ENCODE measurements at places on chromosomes 4 and X. TPM values are rescaled to one million over a fixed set of nuclear protein-coding genes. Genes with fewer than 3 reads are reported as not detected.
A peak's percentile ranks its signal among the peaks of the same experiment; 100 is the strongest.

DNA sequence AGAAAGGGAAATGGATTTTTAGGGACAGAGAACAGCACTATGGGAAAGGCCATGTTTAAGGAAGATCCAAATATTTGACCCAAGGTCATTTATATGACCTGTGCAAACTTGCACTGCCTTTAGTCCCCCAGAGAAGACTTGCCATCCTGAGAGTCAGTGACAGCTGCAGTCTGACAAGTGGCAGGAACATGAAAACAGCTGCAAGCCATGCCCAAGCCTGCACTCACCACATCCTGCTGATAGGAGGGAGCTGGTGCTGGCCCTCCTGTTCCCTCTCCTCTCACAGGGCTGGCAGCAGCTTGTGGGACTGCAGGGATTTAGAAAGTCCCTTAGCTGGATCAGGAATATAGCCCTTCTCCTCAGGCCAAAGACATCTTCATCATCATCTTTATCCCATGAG is 187.7 kb downstream of the RAP1GDS1 start:
- no peak overlapping the region for H3K4me3 ChIP-seq
- no peaks in the 10 kb centered on the region for H3K4me1 ChIP-seq
- no peak overlapping the region for H3K27ac ChIP-seq

- peaks cover 5% of the 10 kb centered on the region for H3K27me3 ChIP-seq
- H3K4me1 ChIP-seq, result no peaks in the 10 kb centered on the region
- H3K4me3 ChIP-seq, result peak within 1 kb of the TSS; percentile 51
These were observed at the start of gene CHST7 for GRCh38 chrX:46573331-46573891. CHST7 (plus strand) TSS chrX:46573765; CDS start chrX:46573932, 167 bp downstream.

DNA sequence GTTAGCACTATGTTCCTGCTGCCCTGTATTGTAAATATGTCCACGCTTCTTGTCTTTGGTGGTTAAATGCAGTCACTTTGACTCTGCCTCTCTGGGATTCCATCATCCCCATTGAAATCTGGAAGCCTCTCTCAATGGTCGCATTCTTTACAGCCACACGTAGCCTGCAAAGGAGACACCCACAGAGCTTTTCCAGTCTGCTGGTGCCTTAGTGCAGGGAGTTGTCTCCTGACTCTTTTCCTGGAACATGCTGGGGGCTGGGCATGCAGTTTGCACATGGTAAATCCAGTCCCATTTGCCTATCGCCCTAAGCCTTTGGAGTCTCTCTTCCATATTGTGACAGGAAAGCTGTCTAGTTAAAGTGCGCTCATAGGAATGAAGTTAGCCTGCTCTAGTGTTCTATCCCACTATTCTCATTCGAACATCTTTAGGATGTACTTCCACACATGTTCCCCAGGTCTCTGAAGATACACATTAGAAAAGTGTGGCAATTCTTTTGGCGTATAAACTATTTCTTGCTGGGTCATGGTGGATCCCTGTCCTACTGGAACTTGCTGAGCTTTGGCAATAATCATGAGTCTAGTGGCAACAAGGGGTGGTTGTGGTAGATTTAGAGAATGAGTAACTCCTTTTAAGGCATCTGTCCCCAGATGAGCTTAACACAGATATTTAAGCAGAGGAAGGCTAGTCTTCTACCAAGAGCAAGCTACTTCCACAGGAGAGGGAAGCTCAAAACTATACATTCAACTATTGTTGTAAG is 33.7 kb downstream of the COQ2 start:
- H3K27ac ChIP-seq, result no peak overlapping the region
- H3K27me3 ChIP-seq, result no peaks in the 10 kb centered on the region
- H3K4me3 ChIP-seq, result no peak overlapping the region
- H3K4me1 ChIP-seq, result no peaks in the 10 kb centered on the region

- H3K27ac ChIP-seq, result no peak overlapping the region
- H3K27me3 ChIP-seq, result peaks cover 12% of the 10 kb centered on the region
- H3K36me3 ChIP-seq, result no peaks in the 10 kb centered on the region
- no peaks in the 10 kb centered on the region for H3K4me1 ChIP-seq
These were observed 127.9 kb downstream of the OR13H1 start for GRCh38 chrX:131671735-131672134.

- no peaks in the 10 kb centered on the region for H3K4me1 ChIP-seq
- peaks cover 3% of the 10 kb centered on the region for H3K36me3 ChIP-seq
- DNase-seq, result no peak
- H3K27me3 ChIP-seq, result no peaks in the 10 kb centered on the region
- H3K27ac ChIP-seq, result no peak overlapping the region
These were observed 137.4 kb downstream of the PDLIM5 start for GRCh38 chr4:94588896-94589693.

DNA sequence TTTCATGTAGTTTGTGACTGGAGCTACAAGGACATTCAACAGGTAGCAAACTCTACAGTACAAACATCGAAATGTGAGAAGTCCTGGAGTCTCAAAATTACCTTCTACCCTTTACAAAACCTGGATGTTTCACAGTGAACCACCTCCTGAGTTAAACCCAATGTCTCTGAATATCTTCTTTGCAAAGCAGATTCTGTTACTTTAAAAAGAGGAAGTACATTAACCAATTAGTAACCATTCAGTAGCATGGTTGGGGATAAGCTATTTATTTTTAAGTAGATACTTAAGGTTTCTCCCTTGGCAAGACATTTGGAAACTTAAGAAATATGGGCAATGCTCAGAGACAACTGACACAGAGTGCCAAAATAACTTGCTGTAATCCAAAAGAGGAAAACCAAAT is 371.9 kb upstream of the NWD2 start:
- H3K4me1 ChIP-seq, result no peaks in the 10 kb centered on the region
- DNase-seq, result no peak

The GABRA4 gene
- total RNA-seq, result 8.1 TPM

GRCh38 chrX:63686878-63687714 is 97.9 kb downstream of the ARHGEF9 start:
- DNase-seq, result no peak
- H3K27me3 ChIP-seq, result no peaks in the 10 kb centered on the region
- H3K36me3 ChIP-seq, result no peaks in the 10 kb centered on the region
- H3K27ac ChIP-seq, result no peak overlapping the region

GRCh38 chr4:188552741-188553275 is 413.6 kb downstream of the TRIML1 start:
- no peak for DNase-seq
- no peaks in the 10 kb centered on the region for H3K27me3 ChIP-seq
- H3K4me3 ChIP-seq, result no peak overlapping the region

DNA sequence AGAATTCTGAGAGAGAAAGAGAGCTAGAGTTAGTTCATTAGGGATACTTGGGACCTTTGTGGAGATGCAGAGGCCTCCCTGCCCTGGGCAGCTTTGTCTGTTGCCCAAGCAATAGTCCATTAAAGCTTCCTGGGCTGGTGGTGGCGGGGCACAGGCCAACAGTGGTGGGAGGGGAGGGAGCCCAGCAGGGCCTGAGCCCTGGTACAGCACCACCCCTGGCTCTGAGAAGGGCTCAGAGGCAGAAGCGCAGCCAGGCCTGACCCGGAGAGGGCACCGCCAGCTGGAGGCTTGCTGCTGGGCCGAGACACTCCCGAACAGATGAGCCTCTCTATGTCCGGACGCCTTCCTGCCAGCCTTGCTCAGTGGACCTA is 65.3 kb downstream of the EFNB1 start:
- no peaks in the 10 kb centered on the region for H3K36me3 ChIP-seq
- H3K27me3 ChIP-seq, result peaks cover 6% of the 10 kb centered on the region
- no peak for DNase-seq
- H3K4me3 ChIP-seq, result no peak overlapping the region
- H3K4me1 ChIP-seq, result peaks cover 46% of the 10 kb centered on the region

The LRAT gene
- total RNA-seq, result 0.33 TPM

The VCX2 gene
- not detected for total RNA-seq

- H3K27me3 ChIP-seq, result no peaks in the 10 kb centered on the region
- no peaks in the 10 kb centered on the region for H3K36me3 ChIP-seq
- DNase-seq, result no peak
- no peaks in the 10 kb centered on the region for H3K4me1 ChIP-seq
- no peak overlapping the region for H3K4me3 ChIP-seq
These were observed 12.4 kb downstream of the DCAF8L1 start for GRCh38 chrX:27968878-27969277.

The PRSS12 gene
- 26.7 TPM for total RNA-seq

The ANKRD50 gene
- 46.8 TPM for total RNA-seq

DNA sequence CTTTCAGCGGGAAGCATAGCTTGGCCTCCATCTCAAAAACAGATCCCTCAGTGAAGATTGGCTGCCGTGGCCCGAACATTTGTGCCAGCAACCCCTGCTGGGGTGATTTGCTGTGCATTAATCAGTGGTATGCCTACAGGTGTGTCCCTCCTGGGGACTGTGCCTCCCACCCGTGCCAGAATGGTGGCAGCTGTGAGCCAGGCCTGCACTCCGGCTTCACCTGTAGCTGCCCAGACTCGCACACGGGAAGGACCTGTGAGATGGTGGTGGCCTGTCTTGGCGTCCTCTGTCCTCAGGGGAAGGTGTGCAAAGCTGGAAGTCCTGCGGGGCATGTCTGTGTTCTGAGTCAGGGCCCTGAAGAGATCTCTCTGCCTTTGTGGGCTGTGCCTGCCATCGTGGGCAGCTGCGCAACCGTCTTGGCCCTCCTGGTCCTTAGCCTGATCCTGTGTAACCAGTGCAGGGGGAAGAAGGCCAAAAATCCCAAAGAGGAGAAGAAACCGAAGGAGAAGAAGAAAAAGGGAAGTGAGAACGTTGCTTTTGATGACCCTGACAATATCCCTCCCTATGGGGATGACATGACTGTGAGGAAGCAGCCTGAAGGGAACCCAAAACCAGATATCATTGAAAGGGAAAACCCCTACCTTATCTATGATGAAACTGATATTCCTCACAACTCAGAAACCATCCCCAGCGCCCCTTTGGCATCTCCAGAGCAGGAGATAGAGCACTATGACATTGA is 175.4 kb downstream of the FAT4 start:
- H3K4me3 ChIP-seq, result no peak overlapping the region
- no peaks in the 10 kb centered on the region for H3K4me1 ChIP-seq
- no peak overlapping the region for H3K27ac ChIP-seq
- H3K27me3 ChIP-seq, result no peaks in the 10 kb centered on the region
- no peak for DNase-seq

GRCh38 chr4:52932591-52933470 is 70.7 kb downstream of the RASL11B start:
- no peak overlapping the region for H3K4me3 ChIP-seq
- no peak overlapping the region for H3K27ac ChIP-seq
- H3K27me3 ChIP-seq, result no peaks in the 10 kb centered on the region

DNA sequence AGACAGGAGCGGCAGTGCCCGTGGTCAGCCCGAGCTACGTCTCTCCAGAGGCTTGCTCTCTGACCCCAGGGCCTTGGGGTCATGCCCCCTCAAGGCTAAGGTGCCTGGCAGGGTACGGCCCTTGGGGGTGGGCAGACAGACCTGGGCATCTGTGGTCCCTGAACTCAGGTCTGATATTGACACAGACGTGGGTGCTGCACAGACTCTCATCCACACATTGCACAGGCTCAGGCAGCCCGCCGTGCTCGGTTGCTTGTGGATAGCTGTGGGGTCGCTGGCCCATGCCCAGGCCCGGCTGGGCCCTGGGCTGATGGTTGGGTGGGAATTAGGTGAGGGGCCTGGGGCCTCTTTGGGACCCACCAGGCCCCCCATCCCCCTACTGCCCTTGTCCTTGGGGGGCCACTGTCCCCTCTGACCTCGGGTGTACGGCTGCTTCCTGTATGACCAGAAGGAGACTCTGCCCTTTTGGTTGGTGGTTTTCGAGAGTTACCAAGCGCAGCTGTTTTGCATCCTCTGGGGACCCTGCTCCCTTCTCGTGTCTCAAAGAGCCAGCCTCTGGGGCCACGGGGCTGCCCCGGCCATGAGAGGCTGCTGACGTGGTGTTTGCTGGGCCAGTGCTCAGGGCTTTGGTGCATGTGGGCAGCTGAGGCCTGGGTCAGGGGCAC is 10.1 kb downstream of the FGFRL1 start:
- DNase-seq, result no peak
- H3K4me3 ChIP-seq, result no peak overlapping the region
- H3K27ac ChIP-seq, result no peak overlapping the region
- peaks cover 46% of the 10 kb centered on the region for H3K4me1 ChIP-seq

DNA sequence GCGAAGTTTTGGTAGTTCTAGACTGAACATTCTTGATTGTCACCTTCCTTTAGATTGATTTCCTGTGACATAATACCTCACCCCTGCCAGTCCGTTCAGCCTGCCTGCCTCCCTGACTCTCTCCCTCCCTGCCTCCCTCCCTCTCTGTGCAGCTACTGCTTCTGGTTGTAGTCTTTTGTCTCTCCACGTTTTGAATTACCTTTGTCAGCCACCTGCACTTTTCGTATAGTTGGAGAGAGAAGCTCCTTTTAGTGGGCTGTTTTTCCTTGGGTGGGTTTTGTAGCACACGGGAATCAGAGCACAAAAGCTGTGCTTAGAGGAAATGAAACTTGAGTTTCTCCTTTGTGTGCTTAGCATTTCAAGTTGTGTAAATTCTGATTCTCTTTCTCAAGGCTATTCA is 32.6 kb upstream of the MSMO1 start:
- H3K4me1 ChIP-seq, result peaks cover 3% of the 10 kb centered on the region
- no peak overlapping the region for H3K4me3 ChIP-seq
- no peak for DNase-seq
- H3K36me3 ChIP-seq, result peaks cover 11% of the 10 kb centered on the region

- peaks cover 18% of the 10 kb centered on the region for H3K27me3 ChIP-seq
- H3K4me1 ChIP-seq, result peaks cover 4% of the 10 kb centered on the region
- no peaks in the 10 kb centered on the region for H3K36me3 ChIP-seq
- DNase-seq, result no peak
- no peak overlapping the region for H3K4me3 ChIP-seq
These were observed 37.4 kb downstream of the STARD8 start for GRCh38 chrX:68684919-68685304.

GRCh38 chr4:168960716-168961115 is 49.3 kb downstream of the CBR4 start:
- DNase-seq, result no peak
- peaks cover 3% of the 10 kb centered on the region for H3K36me3 ChIP-seq
- H3K27me3 ChIP-seq, result no peaks in the 10 kb centered on the region
- no peaks in the 10 kb centered on the region for H3K4me1 ChIP-seq

DNA sequence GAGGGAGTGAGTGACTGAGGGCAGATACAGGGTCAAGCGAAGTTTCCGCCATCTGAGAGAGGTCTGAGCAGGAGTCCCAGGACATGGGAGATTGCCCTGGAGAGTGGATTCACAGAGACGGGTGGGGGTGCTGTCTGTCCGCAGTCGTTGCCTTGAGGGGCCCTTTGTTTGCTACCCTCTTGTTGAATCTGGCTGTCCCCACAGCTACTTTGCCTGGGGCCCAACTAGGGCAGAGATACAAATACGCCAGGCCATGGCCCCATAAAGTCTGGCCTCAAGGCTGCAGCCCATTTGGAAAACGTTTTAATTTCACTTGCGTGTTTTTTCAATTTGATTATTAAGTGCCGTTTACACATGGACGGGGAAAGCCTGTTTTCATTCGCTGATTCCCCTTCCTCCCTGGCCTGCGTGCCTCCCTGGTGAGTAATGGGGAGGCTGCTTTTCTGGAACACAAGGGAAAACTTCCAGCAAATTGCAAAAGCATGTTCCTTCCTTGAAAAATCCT is 134.4 kb downstream of the SMIM20 start:
- H3K36me3 ChIP-seq, result no peaks in the 10 kb centered on the region
- H3K27ac ChIP-seq, result peak overlapping the region; percentile 81
- DNase-seq, result no peak
- H3K27me3 ChIP-seq, result no peaks in the 10 kb centered on the region
- H3K4me3 ChIP-seq, result no peak overlapping the region

GRCh38 chr4:168531305-168531704 is 34.5 kb downstream of the PALLD start:
- no peak overlapping the region for H3K4me3 ChIP-seq
- DNase-seq, result no peak
- no peaks in the 10 kb centered on the region for H3K27me3 ChIP-seq
- no peaks in the 10 kb centered on the region for H3K4me1 ChIP-seq
- no peaks in the 10 kb centered on the region for H3K36me3 ChIP-seq
